ENCODE measurements at places on chromosomes 2 and 18.
A peak's percentile ranks its signal among the peaks of the same experiment; 100 is the strongest.

DNA sequence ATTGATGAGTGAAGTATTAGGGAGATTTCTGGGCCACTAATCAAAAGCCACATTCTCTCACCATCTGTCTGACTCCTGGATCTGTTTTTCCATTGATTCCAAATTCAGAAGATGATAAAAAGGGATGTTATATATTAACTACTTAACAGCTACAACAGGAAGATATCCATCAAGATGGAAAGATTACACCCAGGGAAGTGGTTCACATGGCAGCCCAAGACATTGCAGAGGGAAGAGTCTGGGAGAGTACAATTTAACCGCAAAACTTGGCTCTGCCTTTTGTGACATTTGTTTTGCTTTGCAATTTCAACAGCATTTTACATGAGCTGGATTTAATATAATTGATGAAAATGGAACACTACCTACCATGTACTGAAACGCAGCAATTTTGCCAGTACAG, 22.5 kb upstream of the TCF4 start:
- no peak for DNase-seq

DNA sequence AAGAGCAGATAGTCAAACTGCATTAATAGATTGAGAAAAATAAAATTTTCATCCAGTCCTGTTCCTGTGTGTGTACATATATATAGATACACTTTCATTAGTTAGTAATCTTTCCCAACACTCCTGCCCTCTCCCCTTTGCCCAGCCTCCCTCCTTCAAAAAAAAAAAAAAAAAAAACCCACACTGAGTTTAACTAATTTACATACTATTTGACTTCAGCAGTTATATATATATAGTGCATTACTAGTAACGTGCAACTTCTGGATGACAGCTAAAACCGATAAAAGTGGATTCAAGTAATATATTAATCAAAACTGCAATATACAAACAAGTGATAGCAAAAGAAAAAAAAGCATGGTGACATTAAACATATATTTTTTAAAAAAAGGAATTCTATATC, 1.4 kb downstream of the FIGN start:
- no peak for DNase-seq

- no peak for DNase-seq
These were observed 55.8 kb downstream of the ID2 start for GRCh38 chr2:8737571-8738175.

DNA sequence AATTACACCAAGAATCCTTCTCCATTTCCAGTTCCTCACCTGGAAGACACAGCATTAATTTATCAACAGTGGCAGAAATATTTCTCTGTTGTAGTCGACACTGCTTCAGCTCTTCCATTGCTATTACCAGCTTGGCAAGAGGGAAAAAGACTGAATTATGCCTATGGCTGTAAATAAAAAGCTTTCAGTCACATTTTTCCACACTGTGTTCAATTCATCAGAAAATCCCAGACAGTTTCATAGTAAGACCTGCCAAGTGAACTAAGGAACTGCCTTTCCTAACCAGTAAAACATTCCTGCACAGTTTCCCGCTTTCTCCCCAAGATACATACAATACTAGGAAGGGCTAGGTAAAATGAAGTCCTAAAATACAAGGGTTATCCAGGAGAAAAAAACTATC, 94.7 kb downstream of the EXOC6B start:
- DNase-seq, result no peak

DNA sequence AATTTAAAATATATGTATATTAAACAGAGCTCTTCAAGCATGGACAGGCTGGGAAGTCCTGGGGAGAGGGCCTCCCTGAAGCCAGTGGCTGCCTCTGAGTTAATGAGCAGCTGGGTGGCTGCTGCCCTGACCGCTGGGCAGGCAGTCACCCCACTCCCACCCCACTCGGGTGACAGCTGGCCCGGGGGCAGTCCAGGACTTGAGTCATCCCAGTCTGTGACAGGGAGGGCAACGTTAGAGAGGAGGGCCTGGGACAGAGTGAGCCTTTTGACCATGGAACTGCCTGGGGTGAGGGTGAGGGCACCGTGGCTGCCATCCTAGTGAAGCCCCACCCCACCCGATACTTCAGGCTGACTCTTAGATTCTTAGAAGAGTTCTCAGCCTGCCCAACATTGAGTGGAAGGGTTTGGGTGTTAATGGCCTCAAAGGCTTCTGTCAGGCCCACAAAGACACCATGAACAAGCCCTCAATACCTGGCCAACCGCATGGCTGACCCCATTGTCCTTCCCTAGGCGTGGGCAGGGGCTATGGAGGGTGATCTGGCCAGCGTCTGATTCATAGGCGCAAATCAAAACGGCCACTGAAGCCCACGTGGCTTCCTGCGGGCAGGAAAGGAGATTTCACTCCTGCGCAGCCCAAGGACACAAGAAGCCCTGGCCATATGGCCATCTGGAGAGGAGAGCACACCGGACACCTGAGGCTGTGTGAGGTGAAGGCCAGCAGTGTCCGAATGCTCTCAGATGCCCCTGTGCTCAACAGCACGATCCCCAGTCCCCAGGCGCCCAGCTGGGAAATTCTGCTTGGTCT, 47.5 kb downstream of the MRPS5 start:
- DNase-seq, result peak; percentile 21

- DNase-seq, result no peak
These were observed 244.6 kb upstream of the RND3 start for GRCh38 chr2:150732064-150732463.

GRCh38 chr2:126482582-126483464, 173.1 kb upstream of the GYPC start:
- no peak for DNase-seq

GRCh38 chr2:168934826-168935225, 33.7 kb downstream of the G6PC2 start:
- no peak for DNase-seq

- DNase-seq, result no peak
These were observed 32.4 kb downstream of the TMEM87B start for GRCh38 chr2:112087346-112088020.

GRCh38 chr18:1047406-1047805, 142.7 kb downstream of the ADCYAP1 start:
- no peak for DNase-seq

DNA sequence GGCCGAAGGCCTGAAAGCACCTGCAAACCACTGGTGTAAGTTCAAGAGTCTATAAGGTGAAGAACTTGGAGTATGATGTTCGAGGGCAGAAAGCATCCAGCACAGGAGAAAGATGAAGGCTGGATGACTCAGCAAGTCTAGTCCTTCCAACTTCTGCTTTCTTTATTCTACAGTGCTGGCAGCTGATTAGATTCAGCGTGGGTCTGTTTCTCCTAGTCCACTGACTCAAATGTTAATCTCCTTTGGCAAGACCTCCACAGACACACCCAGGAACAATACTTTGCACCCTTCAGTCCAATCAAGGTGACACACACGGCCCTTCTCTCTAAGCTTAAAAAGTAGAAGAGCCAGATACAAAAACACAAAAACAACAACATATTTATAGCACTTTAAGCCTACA, 43.4 kb downstream of the NMS start:
- no peak for DNase-seq

DNA sequence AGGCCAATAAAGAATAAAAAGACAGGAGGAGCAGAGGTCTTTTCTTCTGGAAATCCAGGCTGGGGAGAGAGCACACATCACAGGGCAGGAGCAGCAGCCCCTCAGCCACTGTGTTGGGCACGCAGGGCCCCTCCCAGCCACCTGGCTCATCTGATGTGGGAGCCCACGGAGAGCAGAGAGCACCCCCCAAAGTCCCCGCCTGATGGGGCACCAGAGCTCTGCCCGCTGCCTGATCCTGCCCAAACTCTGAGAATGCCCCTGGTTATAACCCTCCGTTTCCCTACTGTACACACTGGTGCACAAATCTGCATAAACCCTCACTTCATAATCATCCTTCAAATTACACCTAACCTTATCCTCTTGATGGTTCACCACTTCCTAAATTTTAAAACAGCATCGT, 111.3 kb downstream of the HDAC4 start:
- DNase-seq, result peak; percentile 30

GRCh38 chr2:235191978-235192377, 240.2 kb downstream of the SH3BP4 start:
- no peak for DNase-seq

- DNase-seq, result no peak
These were observed 530.3 kb upstream of the FSIP2 start for GRCh38 chr2:185208261-185208660.

DNA sequence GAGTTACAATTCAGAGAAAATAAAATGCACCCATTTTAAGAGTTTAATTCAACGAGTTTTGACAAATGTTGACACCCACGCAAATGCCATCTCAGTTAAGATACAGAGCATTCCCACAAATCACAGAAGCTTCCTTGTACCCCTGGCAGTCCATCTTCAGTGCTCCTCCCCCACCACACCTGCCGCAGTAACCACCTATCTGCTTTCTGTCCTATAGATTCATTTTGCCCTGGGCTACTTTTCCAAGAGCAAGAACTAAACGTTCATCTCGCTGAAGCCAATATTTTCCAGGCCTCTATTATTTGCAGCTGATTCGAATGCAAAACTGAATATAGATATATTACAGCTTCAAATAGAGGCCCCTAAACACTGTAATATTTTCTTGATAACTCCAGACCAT, 13.4 kb upstream of the HPCAL1 start:
- DNase-seq, result no peak

GRCh38 chr2:108316033-108316432, 27.3 kb downstream of the SULT1C2 start:
- no peak for DNase-seq

DNA sequence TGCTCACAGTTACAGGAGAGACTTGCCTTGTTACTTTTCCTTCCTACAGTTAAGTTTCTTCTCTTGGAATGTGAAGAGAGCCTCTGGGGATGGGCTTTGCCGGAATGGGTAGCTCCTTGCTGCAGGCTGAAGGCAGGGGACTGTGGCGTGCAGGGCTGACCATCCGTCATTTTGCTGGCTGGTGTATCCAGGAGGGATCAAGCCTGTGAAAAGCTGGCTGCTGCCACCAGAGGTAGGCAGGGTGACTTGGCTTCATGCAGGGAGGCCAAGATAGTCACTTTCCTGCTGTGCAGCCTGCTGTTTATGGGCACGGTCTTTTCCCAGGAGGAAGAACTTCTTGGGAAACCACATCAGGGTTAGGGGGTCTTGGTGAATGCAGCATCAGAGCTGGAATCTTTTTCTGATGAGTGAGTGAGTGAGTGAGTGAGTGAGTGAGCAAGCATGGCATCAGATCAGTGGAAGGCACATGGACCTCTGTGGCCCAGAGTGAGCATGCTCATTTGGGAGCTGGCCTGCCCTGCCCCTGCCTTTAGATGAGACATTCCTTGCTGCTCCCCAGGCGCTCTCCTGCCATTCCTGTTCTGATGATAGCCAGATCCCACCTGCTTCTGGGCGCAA, 33.0 kb downstream of the FHOD3 start:
- DNase-seq, result no peak

DNA sequence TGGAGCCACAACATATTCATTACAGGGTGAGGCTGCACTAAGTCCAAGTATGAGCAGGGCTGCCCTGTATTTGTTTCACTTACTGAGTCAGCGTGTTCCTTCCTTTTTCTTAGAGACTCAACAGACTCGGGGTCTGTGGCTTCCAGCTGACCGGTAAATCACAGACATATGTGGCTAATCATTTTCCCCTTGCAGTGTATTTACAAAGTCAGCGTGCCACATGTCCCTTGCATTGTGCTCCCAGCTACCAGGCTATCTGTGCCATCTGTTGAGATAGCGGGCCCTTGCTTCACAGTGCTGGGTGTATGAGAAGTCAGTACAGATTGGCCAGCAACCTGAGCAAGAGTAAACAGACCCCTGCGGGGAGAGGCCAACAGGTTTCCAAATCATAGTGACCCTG, 254.3 kb downstream of the LRRTM1 start:
- DNase-seq, result no peak

GRCh38 chr2:102051692-102052277, 60.0 kb downstream of the IL1R2 start:
- no peak for DNase-seq

DNA sequence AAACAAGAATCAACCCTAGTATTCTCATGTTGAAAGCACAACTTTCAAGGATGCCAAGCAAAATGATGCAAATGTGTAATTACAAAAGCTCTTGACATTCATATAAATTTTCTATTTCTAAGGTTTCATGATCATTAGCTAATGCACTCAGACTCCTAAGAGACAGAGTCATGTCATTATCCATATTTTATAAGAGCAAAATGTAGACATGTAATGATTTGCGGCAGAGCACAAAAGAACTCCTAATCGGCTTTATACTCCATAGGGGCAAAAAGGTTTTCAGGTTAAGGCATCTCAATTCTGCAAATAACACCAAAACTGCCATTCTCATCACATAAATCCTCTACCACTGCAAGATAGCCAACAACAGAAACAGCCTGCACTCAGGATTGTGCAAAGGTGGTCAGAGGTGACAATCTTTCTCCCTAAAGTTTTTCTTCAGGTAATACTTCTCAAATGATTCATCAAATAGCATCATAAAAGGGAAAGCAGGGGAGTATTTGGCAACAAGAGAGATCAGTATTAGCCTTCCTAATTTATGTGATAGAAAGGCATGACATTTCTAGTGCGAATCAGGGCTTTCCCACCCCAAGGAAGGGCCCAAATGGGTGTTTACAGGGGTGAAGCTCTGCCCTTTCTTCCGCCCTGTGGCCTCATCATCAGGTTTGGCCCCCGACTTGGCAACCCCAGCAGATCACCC, 64.7 kb downstream of the STK39 start:
- no peak for DNase-seq

DNA sequence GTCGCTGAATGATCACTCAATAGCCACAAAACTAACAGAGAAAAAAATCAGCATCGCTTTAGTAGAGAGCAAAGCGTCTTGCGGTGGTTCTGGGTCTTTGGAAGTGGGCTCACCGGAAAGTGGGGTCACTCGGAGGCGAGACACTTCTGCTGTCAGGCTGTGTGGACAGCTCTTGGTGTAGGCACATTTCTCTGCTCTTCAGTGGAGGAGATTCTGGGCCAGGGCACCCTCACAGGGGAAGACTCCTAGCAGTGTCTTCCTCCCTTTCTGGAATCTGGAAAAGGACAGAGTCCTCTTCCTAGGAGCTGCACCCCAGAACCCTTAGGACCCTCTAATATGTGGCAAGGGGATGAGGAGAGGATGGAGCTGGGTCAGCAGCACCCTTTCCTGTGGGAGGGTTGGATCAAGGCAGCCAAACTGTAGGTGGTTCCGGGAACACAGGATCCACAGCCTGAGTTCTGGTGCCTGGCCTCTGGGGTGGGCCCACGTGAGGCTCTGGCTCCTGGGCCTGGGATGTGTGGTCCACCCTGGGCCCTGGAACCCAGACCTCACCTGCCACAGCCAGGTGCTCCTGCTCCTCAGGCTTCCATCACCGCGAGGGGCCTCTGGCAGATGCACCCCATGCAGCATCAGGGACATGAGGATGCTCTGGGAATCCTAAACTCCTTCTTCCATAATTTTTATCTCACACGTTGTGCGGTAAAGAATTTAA, 25.1 kb downstream of the GPR35 start:
- no peak for DNase-seq

Data from CD4-positive, alpha-beta T cell treated with Interleukin-6 for 4 hours (primary cell).